ENCODE measurements at places on chromosomes 7 and 10.

- DNase-seq = no peak
Observed at GRCh38 chr10:28716748-28717147, 39.4 kb downstream of the BAMBI start.

DNA sequence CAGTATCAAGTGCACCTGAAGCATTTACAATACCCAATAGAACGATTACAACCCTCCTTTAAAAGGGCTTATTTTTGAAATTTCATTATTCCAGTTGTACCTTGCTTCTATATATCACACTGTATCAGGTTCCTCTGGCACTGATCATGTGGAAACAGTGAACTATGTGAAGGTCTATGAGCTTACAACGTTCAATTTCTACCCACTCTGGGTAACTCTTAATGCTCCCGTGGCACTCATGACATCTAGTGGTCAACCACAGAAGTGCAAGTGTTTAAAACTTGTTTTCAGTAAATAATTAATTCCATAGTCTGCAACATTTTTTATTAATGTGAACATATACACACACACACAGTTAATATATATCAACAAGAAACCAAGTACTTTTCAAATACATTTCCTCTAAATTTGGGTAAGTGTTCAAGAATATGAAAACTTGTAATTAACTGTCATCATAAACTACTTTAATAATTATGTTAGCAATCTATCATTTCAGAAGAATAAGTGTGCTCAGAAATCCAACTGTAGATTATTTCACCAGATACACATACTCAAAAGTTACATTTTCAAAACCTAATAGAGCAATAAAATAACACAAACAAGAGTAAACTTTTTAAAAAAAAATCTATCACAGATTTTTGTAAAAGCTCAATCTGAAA is 61.0 kb downstream of the MPP7 start:
- DNase-seq = no peak

DNA sequence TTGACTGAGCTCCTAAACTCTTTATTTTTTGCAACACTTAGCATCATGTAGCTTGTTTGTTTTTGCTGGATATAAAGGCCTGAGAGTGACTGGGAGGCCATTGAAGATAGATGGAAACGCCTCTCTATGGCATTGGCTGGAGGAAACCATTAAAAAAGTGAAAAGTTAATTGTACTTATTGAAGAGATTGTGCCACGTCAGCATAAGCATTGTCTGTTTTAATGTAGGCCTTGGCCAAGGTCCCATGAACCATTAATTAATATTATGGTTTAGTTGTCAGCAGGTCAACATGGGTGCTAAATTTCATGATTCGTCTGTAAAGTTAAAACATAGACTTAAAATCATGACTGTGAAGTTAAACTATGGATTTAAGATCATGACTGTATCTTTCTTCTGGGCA is 178.6 kb downstream of the GATA3 start:
- no peak for DNase-seq

- no peak for DNase-seq
Observed at GRCh38 chr10:126448091-126448490, 59.8 kb upstream of the ADAM12 start.

DNA sequence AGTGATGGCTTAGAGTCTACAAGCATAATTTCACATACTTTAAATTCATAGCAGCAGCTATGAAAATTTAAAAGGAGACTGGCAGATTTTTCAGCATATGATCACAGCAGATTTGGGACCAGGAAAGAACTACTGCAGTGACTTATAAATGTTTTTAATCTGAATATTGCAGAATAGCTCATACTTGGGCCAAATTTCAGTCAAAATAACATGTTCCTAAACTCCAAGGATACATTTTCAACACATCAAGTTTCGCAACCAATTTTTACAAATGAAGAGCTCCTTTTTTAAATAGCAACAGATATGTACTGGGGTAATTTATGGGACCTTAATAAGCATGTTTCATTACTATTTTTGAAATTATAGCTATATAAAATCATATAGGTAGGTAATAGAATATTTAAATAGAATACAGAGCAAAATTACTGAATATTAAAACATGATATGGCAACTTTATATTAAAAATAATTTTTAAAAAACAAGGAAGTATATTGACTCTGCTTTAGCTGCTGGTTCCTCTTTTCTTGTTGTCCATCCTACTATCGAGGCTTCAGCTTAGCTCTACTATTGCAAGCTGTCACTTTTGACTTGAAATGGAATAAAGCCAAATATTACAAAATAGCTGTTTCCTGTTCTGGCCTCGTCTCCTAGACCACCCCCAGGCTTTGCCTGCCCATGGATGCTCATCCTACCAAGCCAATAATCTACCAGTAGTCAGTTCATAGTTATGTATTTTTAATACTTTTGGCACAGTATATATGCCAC is 123.1 kb downstream of the NRBF2 start:
- DNase-seq = no peak

- no peak for DNase-seq
Observed at GRCh38 chr7:117944886-117945285, 71.6 kb upstream of the CTTNBP2 start.

- no peak for DNase-seq
Observed at GRCh38 chr10:65611592-65611991, 1314.2 kb upstream of the LRRTM3 start.

DNA sequence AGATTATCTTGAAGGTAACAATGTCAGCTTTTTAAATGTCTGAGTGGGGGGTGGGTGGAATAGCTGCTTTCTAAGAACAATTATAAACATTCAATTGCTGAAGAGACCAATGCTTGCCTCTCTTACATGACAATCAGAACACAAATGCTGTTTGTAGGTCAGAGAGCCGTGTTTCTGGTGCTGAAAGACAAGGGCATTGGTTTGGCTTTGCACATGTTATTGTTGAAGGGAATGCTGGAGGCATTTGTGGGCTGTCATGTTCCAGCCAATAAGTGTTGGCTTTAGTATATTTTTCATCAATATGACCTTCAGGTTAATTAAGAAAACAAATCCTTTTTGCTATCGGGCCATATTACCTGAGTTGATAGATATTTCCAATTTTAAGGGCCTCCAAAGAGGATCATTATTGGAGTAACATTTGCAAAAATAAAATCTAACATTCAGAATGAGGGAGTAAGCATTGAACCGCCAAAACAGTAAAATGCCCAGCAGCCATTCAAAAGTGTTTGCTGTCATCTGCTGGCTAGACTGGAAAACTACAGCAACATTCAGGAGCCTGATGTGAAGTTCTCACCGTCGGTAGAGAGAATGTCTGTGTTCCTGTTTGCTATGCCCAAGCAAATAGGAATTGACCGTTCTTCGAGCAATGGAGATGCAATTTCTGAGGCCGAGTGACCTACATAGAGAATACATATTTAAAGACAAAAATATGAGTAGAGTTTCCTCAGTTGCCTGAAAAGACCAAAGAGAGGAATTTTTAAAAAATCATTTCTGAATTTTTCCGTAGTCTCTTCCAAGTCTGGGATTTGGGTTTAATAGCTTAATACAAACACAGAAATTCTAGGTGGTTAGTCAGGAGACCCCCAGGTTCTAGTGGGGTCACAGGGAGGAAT is 118.9 kb downstream of the APBB1IP start:
- no peak for DNase-seq

GRCh38 chr10:60662917-60663614 is 115.2 kb upstream of the CDK1 start:
- no peak for DNase-seq

- no peak for DNase-seq
Observed at GRCh38 chr10:44306147-44306710, 78.7 kb downstream of the CXCL12 start.

GRCh38 chr10:77386838-77387237 is 250.8 kb downstream of the KCNMA1 start:
- no peak for DNase-seq

DNA sequence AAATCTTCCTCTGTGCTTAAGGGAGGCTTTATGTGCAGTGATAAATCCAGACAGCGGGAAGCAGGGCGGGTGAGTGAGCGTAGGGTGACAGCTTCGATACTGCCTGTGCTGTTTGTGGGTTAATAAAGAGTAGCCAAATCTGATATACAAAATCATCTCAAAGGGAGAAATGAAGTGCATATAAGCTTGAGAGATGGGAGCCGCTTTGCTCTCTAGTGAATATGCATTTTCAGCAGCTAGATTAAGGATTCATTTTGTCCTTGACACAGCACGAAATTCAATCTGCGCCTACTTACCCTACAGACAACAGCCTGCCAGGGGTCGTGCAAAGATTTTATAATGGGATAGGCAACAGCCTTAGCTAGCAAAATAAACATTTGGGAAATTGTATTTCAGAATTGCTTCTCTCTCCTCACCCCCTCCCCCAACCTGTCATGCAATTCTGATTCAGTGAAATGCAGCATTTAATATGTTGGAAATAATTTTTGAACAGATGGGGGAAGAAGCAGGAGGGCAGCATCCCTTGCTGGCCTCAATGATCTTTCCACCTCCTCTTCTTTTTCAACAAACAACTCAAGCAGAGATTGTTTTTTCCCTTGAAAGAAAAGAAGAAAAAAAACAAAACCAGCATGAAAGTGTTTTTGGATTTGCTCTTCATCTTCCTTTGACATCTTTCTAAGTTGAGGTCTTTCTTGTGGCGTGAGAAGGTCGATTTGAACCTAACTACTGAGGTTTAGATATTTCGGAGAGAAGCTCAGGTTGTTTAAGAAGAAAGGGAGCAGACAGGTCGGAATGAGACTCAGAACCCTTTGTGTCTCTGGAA is 117.9 kb downstream of the AOAH start:
- no peak for DNase-seq
